ENCODE measurements at places on chromosomes 5 and 9. TPM values are rescaled to one million over a fixed set of nuclear protein-coding genes. Genes with fewer than 3 reads are reported as not detected.

Gene MEIKIN
- not detected for total RNA-seq

Gene FSTL4
- total RNA-seq = not detected

Gene ST8SIA4
- total RNA-seq = 0.59 TPM

Gene CREBRF
- 10.0 TPM for total RNA-seq

Gene VCAN
- 542 TPM for total RNA-seq

Gene SPINK4
- not detected for total RNA-seq

Gene OGN
- not detected for total RNA-seq

Gene TMEM215
- 3.0 TPM for total RNA-seq

Gene NOXA1
- 0.50 TPM for total RNA-seq

GRCh38 chr5:80234116-80234948 lies 21.5 kb downstream of the SERINC5 start:
- H3K27ac ChIP-seq = no peak overlapping the region
- peaks cover 24% of the 10 kb centered on the region for H3K4me1 ChIP-seq
- no peaks in the 10 kb centered on the region for H3K27me3 ChIP-seq

GRCh38 chr5:127011961-127012644 lies 18.3 kb downstream of the MARCHF3 start:
- peak; percentile 27 for DNase-seq
- no peak overlapping the region for H3K4me3 ChIP-seq
- no peak overlapping the region for H3K27ac ChIP-seq
- no peaks in the 10 kb centered on the region for H3K27me3 ChIP-seq
- peaks cover 25% of the 10 kb centered on the region for H3K4me1 ChIP-seq

DNA sequence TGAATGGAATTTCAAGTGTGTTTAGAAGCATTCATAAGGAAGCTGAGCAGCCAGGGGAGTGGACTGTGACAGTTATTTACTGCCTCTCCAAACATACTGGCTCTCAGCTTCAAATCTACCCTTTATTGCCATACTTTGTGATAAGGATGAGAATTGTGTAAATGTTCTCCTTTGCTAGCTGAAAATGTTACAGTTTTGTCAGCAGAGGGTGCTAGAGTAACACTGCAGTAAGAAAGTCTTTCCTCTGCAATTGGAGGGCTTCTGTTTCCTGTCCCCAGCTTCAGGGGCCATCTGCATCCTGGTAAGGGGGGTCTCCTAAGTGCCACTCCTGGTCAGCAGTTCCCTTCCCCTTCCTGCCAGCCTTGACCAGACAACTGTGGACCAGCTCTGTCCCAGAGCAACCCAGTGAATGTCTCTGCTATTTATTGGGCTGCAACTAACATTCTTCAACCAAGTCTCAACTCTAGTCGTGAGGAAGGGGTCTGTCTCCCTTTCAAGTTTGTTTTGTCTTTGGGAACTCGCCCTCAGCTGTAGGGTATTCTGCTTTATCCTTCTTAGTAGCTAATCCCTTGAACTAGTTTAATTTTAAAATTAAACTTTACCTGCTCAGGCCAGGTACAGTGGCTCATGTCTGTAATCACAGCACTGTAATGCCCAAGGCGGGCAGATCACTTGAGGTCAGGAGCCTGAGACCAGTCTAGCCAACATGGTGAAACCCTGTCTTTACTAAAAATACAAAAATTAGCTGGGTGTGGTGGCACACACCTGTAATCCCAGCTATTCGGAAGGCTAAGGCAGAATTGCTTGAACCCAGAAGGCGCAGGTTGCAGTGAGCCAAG lies 45.3 kb downstream of the RAPGEF6 start:
- peaks cover 4% of the 10 kb centered on the region for H3K4me1 ChIP-seq
- no peaks in the 10 kb centered on the region for H3K27me3 ChIP-seq
- no peaks in the 10 kb centered on the region for H3K36me3 ChIP-seq
- no peak overlapping the region for H3K4me3 ChIP-seq

- no peak overlapping the region for H3K4me3 ChIP-seq
- no peaks in the 10 kb centered on the region for H3K36me3 ChIP-seq
- DNase-seq = no peak
- H3K27me3 ChIP-seq = peaks cover 76% of the 10 kb centered on the region
Measured at GRCh38 chr5:141701360-141702119, 19.5 kb upstream of the ARAP3 start.

- no peak overlapping the region for H3K4me3 ChIP-seq
- no peaks in the 10 kb centered on the region for H3K36me3 ChIP-seq
- H3K4me1 ChIP-seq = peaks cover 36% of the 10 kb centered on the region
- H3K27me3 ChIP-seq = no peaks in the 10 kb centered on the region
Measured at GRCh38 chr5:123752552-123753179, 240.7 kb downstream of the CSNK1G3 start.

- no peak for DNase-seq
- peaks cover 3% of the 10 kb centered on the region for H3K4me1 ChIP-seq
- H3K4me3 ChIP-seq = no peak overlapping the region
- H3K27ac ChIP-seq = no peak overlapping the region
Measured at GRCh38 chr5:135133698-135134515, 99.9 kb upstream of the PITX1 start.

GRCh38 chr9:118829334-118829733 lies 539.9 kb downstream of the BRINP1 start:
- no peaks in the 10 kb centered on the region for H3K4me1 ChIP-seq
- H3K4me3 ChIP-seq = no peak overlapping the region
- no peaks in the 10 kb centered on the region for H3K36me3 ChIP-seq
- no peak overlapping the region for H3K27ac ChIP-seq
- DNase-seq = peak; percentile 8

- no peak for DNase-seq
- H3K27me3 ChIP-seq = peaks cover 6% of the 10 kb centered on the region
- H3K27ac ChIP-seq = no peak overlapping the region
- H3K4me1 ChIP-seq = no peaks in the 10 kb centered on the region
- no peak overlapping the region for H3K4me3 ChIP-seq
Measured at GRCh38 chr9:93315118-93315517, 131.2 kb downstream of the WNK2 start.

- H3K4me1 ChIP-seq = peaks cover 46% of the 10 kb centered on the region
- H3K27me3 ChIP-seq = no peaks in the 10 kb centered on the region
- H3K27ac ChIP-seq = peak overlapping the region; percentile 87
- peak; percentile 38 for DNase-seq
Measured at GRCh38 chr9:134325096-134325812, 1.0 kb upstream of the RXRA start.

GRCh38 chr5:131996210-131997025 lies 15.0 kb downstream of the ACSL6 start:
- no peak for DNase-seq
- no peak overlapping the region for H3K27ac ChIP-seq
- peaks cover 5% of the 10 kb centered on the region for H3K27me3 ChIP-seq
- H3K4me1 ChIP-seq = no peaks in the 10 kb centered on the region
- no peaks in the 10 kb centered on the region for H3K36me3 ChIP-seq
- no peak overlapping the region for H3K4me3 ChIP-seq

GRCh38 chr5:175524211-175524610 lies 45.9 kb downstream of the SFXN1 start:
- no peak for DNase-seq
- H3K4me1 ChIP-seq = no peaks in the 10 kb centered on the region
- no peak overlapping the region for H3K27ac ChIP-seq
- H3K36me3 ChIP-seq = peaks cover 47% of the 10 kb centered on the region
- no peaks in the 10 kb centered on the region for H3K27me3 ChIP-seq
- H3K4me3 ChIP-seq = no peak overlapping the region

GRCh38 chr9:36765077-36765390 lies 192.3 kb downstream of the MELK start:
- H3K27me3 ChIP-seq = peaks cover 12% of the 10 kb centered on the region
- DNase-seq = no peak
- no peak overlapping the region for H3K4me3 ChIP-seq
- H3K27ac ChIP-seq = no peak overlapping the region

GRCh38 chr5:85896514-85896913 lies 721.2 kb upstream of the COX7C start:
- H3K36me3 ChIP-seq = no peaks in the 10 kb centered on the region
- no peaks in the 10 kb centered on the region for H3K27me3 ChIP-seq
- H3K4me3 ChIP-seq = no peak overlapping the region
- H3K27ac ChIP-seq = no peak overlapping the region

- H3K27me3 ChIP-seq = peaks cover 2% of the 10 kb centered on the region
- no peak for DNase-seq
- H3K27ac ChIP-seq = no peak overlapping the region
- H3K36me3 ChIP-seq = no peaks in the 10 kb centered on the region
- peaks cover 5% of the 10 kb centered on the region for H3K4me1 ChIP-seq
- no peak overlapping the region for H3K4me3 ChIP-seq
Measured at GRCh38 chr9:114099669-114100270, 678 bp upstream of the KIF12 start.

DNA sequence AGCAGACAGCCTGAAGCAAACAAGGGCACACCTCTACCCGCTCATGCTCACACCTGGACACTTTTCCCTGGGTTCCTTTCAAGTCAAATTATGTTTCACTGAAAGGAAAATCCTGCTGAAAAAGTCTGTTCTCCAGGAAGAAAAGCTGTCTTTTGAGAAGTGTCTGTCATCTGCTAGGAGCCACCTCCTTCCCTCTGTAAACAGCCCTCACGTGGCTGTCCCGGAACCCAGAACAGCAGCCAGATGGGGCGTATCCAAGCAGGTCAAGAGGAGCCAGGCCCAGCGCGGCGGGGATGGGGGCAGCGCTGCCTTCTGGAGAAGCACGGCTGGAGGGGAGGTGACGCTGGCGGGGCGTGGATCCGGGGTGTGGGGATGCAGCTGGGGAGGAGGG lies at the start of gene PNPLA7:
Gene PNPLA7 (minus strand): TSS at position 172 of the 391 bp plus-strand sequence. CDS start 205 bp downstream, outside the sequence.
- peak within 1 kb of the TSS; percentile 64 for H3K4me3 ChIP-seq
- H3K27ac ChIP-seq = peak within 1 kb of the TSS; percentile 47
- peak; percentile 35 for DNase-seq
- H3K36me3 ChIP-seq = peaks cover 4% of the 10 kb centered on the region
- H3K27me3 ChIP-seq = no peaks in the 10 kb centered on the region
- peaks cover 7% of the 10 kb centered on the region for H3K4me1 ChIP-seq

DNA sequence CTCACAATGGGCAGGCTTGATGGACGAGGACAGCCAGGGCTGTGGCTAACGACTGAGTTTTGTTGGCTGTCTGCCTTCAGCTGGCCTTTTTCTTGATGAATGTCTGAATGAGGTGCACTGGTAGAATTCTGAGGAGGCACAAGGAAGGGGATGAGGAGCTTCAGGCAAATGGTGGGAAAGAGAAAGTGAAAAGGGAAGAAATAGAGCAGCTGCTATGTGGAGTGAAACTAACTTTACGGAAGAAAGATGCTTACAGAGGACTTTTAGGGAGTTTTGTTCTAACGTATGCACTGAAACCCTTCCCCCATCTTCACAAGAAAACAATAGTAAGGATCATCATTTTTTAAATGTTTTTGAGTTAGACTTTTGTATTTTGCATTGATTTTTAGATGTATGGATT lies 45.3 kb downstream of the OR2K2 start:
- H3K4me1 ChIP-seq = peaks cover 5% of the 10 kb centered on the region
- DNase-seq = no peak
- no peak overlapping the region for H3K27ac ChIP-seq
- no peaks in the 10 kb centered on the region for H3K36me3 ChIP-seq
- no peaks in the 10 kb centered on the region for H3K27me3 ChIP-seq

GRCh38 chr9:125626187-125626586 lies 80.8 kb downstream of the MAPKAP1 start:
- no peaks in the 10 kb centered on the region for H3K36me3 ChIP-seq
- H3K27ac ChIP-seq = no peak overlapping the region
- H3K4me3 ChIP-seq = no peak overlapping the region
- H3K4me1 ChIP-seq = peaks cover 3% of the 10 kb centered on the region
- no peaks in the 10 kb centered on the region for H3K27me3 ChIP-seq
- peak; percentile 70 for DNase-seq

DNA sequence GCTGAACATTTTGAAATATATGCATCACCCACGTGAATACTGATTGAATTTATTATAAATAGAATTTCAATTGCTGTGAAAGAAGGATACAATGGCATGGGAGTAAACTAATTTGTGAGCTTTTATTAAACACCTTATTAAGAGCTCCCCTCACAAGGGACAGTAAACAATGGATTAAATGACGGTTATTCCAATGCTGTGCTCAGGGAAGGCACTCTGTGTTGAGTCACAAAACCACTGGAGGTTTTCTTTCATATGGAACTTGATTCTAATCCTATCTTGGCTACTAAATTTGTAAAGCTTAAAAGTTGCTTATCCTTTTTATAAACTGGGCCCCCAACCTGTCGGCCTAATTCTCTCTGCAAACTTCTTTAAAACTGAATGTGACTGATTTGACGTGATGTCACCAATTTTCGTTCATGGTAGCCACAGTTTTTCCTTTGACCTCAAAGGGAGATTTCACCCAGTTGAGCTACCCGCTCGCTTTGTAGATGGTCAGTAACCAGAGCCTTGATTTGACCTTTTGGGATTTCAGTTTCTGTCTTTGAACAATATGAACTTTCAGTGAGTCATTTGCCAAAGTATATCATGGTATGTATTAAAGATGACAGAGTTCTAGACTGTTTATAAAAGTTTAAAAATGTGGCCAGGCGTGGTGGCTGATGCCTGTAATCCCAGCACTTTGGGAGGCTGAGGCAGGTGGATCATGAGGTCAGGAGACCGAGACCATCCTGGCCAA lies 61.3 kb upstream of the PIK3R1 start:
- no peaks in the 10 kb centered on the region for H3K4me1 ChIP-seq
- no peak overlapping the region for H3K27ac ChIP-seq
- no peak overlapping the region for H3K4me3 ChIP-seq
- no peaks in the 10 kb centered on the region for H3K27me3 ChIP-seq
- no peak for DNase-seq
- H3K36me3 ChIP-seq = no peaks in the 10 kb centered on the region

DNA sequence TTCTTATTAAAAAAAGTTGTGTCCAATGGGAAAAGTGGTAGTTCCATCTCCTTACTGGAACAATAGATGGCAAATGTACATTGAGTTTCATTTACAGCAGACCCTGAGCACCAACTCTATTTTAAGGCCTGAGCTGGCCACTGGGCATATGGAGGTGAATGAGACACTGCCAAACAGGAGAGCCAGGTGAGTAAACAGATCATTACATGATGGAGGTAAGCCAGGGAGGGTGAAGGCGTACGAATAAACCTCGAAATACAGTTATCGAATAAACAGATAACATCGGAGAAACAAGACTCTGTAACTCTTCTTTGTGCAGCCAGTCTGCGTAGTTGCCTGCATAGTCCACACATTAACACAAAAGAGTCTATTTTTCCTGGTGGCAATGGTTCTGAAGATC lies 446.4 kb upstream of the KLF4 start:
- no peak overlapping the region for H3K4me3 ChIP-seq
- peaks cover 5% of the 10 kb centered on the region for H3K4me1 ChIP-seq
- H3K27ac ChIP-seq = no peak overlapping the region
- no peak for DNase-seq

DNA sequence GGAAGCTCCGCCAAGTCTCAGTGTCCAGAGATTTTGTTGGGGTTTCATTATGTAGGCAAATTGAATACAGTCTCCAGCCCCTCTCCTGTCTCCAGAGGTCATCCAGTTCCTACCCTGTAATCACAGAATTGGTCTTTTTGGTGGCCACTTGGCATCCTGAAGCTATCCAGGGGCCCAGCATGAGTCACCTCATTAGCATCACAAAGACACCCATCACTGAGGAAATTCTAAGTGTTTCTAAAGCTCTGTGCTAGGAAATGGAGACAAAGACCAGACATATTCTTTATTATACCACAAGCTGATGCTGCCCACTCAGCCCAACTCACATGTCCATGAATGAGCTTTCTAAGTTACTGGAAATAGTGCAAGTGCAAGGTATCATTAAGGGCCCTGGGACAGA lies 229.9 kb downstream of the DOCK8 start:
- no peaks in the 10 kb centered on the region for H3K27me3 ChIP-seq
- H3K36me3 ChIP-seq = no peaks in the 10 kb centered on the region
- no peak overlapping the region for H3K4me3 ChIP-seq

All from astrocyte (in vitro differentiated cells and primary cell).